ENCODE measurements at places on chromosomes 11 and 22.

DNA sequence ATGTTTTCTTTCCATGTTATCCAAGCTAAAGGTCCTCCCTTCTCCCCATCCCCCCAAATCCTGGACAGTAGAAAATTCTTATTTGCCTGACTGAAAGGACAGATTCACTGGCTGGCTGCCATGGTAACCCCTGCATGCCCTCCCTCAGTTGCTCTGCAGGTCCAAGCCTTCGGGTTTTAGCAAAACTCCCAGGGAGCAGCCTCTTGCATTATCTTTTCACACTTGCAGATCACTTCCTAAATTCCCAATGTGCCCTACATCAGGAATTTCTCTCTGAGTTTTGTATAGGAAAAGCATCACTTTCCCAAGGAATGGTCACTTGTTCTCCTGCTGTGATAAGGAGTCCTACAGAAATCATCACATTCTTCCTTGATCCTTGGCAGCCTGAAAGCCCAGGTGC lies 75.0 kb upstream of the TENM4 start:
- DNase-seq = no peak

DNA sequence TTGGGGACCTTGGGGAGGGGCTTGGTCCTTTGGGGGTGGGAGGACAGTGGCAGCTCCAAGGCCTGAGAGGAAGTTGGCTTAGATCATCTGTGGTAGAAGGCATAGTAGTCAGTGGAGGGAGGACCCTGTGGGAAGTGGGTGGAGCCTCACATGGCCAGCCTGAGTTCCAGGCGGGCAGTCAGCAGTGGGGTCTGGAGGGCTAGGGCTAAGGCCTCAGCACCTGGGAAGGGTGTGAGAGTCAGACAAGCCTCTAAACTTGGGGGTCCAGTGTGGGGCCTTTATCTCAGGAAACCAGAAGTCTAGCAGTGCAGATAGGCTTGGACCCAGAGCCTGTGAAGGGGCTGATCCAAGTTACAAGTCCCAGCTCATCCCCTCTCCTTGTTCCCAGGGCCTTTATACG lies 4.0 kb downstream of the NLRX1 start:
- DNase-seq = no peak

- DNase-seq = no peak
Measured at GRCh38 chr11:16587670-16588069, 150.8 kb upstream of the C11orf58 start.

GRCh38 chr11:10418259-10418949 lies 36.7 kb upstream of the AMPD3 start:
- no peak for DNase-seq

DNA sequence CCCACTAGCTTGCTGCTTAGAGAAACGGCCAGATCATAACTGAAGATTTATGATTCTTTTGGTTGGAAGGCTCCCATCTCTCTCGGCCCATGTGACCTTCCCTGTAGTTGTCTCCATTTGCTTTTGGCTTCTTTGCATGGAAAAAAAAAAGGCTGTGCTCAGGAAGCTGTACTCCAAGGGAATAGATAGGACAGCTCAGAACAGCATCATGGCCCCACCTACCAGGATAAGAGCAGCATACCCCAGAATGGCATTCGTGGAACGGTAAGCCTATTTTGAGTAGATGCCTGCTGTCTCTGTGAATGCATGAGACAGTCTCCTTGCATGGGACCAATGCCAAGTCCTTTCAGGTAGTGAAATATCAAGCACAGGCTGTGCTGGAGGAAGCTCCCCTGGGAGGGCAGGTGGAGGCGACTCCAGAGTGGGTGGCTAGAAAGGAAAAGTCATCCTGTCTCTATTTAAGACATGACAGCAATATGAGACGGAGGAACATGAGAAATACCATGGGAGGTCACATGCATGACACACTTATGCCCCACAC lies 94.1 kb upstream of the AMOTL1 start:
- DNase-seq = no peak

DNA sequence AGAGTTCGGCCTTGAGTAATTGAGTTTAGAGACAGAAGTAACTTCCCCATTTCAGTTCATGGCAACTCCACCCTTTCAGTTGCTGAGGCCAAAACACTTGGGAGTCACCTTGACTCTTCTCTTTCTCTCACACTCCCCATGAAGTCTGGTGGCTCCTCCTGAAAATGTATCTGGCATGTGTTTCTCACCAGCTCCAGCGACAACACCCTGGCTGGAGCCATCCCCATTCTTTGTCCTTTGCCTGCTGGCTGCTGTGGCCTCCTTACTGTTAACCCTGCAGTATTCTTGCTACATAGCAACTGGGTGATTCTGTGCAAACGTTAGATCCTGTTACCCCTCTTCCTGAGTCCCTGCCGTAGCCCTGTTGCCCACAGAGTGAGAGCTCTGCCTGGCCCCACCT lies 23.8 kb downstream of the SLC6A5 start:
- no peak for DNase-seq

GRCh38 chr11:95507794-95508193 lies 276.8 kb upstream of the SESN3 start:
- no peak for DNase-seq

- DNase-seq = no peak
Measured at GRCh38 chr22:38312261-38312800, 4.9 kb downstream of the CSNK1E start.

- DNase-seq = no peak
Measured at GRCh38 chr11:9574622-9575259, 1.3 kb downstream of the WEE1 start.

DNA sequence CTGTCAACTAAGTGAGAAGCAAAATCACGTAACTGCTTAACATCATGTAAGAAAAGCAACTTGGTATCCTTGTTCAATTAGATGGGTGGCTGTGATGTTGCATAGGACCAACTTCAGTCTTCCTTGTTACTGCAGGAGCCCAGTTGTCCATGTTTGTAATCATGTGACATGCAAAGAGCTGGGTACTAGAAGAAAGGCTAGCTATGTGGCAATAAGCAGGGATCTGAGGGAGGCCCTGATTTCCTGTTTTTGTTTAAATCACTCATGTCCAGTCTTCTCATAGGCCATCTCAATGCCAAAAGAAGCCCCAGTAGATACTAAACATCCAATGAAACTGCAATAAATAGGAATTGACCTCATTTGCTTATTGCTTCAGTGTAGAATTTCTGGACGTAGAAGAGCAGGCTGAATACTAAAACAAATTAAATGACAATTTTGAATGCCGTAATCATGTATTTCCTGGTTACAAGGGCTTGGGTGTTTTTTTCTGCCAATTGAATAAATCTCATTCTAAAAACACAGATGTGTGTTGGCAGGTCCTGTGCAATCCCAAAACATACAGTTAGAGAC lies 140.8 kb upstream of the ARHGAP20 start:
- no peak for DNase-seq

Data from activated T-helper 1 cell treated with anti-CD3 and anti-CD28 coated beads, Interleukin-2, amount 50 U/mL, for 16 hours (primary cell).